ENCODE measurements at places on chromosomes 3 and 15. TPM values are rescaled to one million over a fixed set of nuclear protein-coding genes. Genes with fewer than 3 reads are reported as not detected.

Gene ISLR2
- 0.24 TPM for polyA plus RNA-seq

Gene ADAMTSL3
- 0.98 TPM for polyA plus RNA-seq

Gene ACKR2
- polyA plus RNA-seq, result 2.0 TPM

Gene ADAMTS7
- 15.4 TPM for polyA plus RNA-seq

Gene FRMD5
- polyA plus RNA-seq, result 4.1 TPM

Gene MAP1A
- polyA plus RNA-seq, result 3.4 TPM

All from adrenal gland (tissue), 19 donors.